ENCODE measurements at places on chromosomes 3 and 15.

- no peak for DNase-seq
Observed at GRCh38 chr3:64382153-64382552, 156.9 kb upstream of the PRICKLE2 start.

- DNase-seq = no peak
Observed at GRCh38 chr3:64223791-64224745, 1.2 kb downstream of the PRICKLE2 start.

DNA sequence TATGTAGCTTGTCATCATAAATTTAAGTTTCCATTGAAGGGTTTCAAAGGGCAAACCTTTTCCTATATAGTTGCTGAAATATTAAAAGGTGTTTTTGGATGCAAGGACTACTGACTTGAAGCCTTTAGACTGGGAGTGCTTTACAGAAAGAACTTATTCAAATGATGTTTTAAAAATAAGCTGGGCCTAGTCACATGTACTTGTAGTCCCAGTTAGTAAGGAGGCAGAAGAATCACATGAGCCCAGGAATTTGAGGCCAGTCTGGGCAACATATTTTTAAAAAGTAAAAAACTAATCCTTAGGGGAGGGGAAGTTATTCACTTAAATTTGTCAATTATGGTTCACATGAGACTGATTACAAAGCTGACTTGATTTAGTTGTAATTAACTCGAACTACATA is 65.0 kb downstream of the SMARCC1 start:
- DNase-seq = no peak

- DNase-seq = no peak
Observed at GRCh38 chr3:54543446-54543845, 384.4 kb downstream of the LRTM1 start.

DNA sequence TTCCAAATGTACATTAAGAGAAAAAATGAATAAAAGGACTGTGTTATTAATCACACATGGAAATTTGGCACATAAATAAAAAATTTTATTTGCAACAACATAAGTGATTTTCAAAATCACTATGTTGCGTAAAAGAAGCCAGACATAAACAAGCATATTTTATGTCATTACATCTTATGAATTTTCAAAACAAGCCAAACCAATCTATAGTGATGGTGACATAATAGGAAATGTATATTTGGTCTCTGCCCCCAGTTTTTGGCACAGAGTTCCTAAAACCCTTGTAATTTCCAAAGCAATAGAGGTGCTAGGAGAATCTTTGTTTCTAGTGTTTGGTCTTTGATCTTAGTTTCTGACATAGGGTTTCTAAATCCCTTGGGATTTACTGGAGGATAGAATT is 543.3 kb downstream of the ZBBX start:
- DNase-seq = no peak

DNA sequence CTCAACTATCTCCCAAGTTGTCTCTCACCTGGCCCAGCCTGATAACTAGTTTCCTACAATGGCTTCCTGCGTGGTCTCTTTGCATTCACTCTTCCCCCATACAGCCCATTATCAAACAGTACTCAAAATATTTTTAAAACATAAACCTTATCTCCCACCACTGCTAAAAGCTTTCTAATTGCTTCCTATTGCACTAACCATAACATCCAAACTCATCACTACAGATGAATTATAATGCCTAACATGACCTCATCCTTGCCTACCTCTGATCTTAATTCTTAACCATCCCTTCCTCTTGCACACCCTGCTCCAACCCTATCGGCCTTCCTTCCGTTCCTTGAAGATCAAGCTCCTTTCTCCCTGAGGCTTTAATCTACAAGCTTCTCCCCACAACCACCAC is 17.0 kb downstream of the ACAP2 start:
- DNase-seq = no peak

DNA sequence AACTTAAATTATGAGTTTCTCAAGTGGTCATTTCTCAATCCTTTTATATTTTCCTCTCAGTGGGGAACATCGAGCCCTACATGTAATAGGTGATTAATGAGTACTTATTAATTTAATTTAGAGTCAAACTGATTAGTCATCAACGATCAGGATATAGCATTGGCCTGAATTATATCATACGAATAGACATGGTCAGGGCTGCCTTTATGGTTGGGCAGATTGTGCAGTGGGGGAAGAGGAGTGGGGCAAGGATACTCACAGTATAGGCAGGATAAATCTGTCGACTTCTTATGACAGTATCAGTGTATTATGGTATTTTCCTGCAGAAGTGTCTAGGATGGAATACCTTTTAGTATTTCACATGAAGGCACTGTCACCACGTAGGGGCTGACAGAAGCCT is 27.0 kb downstream of the C2CD4A start:
- no peak for DNase-seq

GRCh38 chr15:78047761-78048627 is 29.5 kb downstream of the TBC1D2B start:
- no peak for DNase-seq

GRCh38 chr3:12433823-12434222 is 50.5 kb upstream of the TSEN2 start:
- DNase-seq = no peak

DNA sequence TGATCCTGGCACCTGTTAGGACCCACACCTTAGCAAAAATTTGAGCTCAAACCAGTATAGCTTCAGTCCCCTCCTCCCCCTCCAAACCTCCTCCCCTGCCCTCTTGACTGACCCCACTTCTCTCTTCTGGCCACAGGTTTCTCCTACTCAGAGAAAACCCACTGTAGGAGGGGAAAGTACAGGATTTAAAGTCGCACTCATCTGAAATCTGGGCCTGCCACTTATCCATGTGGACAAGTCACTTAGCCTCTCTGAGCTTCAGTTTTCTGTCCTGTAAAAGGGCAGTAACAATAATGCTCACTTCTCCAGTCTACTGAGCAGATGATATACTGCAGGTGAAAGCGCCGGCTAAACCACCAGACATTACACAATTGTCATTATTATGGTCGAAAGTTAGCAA is 142.7 kb downstream of the MEGF11 start:
- DNase-seq = no peak

- DNase-seq = no peak
Observed at GRCh38 chr15:73599934-73600333, 33.3 kb downstream of the NPTN start.

GRCh38 chr3:60651799-60652198 is 599.5 kb downstream of the FHIT start:
- DNase-seq = no peak

DNA sequence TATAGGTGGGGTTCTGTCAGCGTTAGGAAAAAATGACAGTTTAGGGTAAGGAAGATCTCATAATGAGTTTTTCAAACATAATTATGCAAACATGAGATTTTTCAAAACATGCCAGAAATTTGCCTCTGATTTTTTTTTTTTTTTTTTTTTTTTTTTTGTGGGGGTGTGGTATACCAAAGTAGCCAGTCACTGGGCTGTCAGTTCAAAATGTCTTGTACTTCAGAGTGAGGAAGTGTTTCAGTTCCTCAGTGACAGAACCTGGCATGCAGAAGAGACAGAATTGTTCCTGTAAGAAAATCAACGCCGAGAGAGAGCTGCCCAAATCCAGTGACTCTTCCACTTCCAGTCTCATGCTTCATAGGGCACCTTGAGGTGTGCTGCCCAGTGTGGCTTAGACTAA is 9.7 kb downstream of the NCBP2 start:
- DNase-seq = no peak

DNA sequence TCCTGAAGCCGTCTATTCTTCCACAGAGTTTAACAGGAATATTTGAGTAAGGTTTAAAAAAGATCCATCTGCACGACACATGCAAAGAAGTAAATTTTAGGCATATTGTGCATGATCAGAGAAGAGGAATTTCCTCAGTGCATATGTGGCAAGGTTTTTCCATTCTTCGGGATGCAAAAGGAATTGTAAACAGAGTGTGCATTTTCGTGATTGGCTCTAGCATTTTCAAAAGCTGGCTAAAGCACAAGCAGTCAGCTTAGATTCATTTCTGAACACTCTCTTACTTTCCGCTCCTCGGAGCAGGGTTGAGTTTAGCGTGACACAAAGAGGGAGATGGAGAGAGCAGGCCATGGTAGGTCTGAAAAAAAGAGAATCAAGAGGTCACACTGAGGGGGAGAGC is 128.2 kb downstream of the ADAMTS9 start:
- no peak for DNase-seq

GRCh38 chr3:98460220-98460619 is 2.8 kb upstream of the OR5K1 start:
- DNase-seq = no peak

DNA sequence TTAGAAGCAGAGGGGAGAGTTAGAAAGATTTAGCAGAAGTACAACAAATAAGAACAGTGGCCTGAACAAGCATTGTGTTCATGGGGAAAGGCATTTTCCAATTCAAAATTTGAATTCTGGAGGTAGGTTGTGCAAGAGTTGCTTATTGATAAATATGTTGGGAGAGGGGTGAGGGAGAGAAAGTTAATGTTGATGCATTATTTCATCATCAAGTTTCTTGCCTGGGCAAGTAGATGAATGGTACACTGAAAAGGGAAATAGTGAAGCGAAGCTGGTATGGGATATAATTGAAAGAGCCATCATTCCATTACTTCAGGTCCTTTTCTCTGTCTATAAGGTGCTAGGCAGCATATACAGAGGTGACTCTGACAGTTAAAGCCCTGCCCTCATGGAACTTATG is 288.9 kb upstream of the GBE1 start:
- no peak for DNase-seq

DNA sequence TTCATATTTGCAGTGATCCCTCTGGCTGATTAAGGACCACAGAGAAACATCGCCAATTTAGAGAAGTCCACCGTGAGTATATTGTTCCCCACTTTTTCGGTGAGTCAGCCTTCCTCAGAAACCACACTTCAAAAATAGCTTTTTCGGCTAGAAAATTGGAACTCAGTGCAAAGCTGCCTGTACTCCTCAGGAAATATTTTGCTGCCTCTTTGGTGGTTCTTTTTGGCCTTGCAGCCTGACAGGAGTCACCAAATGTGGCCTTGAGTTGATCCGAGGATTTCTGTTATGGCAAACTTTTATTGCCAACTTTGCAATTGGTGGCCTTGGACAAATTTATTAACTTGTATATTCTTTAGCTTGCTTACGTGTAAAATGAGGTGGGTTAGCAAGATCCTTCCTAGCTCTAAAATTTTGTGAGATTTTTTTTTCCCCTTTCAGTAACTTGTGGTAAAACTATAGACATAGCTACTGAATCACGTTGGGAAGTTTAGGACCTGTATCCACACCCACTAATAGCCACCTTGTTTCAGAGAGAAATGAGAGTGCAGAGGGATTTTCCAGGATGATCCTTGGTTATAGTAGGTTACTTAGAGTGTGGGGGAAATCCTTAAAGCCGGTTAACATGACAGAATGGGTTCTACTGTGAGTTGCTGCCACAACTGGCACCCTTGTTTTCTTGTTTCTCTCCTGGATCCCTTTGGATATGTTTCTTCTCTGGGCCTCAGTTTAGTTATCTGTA is 9.9 kb downstream of the ARL6IP5 start:
- DNase-seq = no peak

DNA sequence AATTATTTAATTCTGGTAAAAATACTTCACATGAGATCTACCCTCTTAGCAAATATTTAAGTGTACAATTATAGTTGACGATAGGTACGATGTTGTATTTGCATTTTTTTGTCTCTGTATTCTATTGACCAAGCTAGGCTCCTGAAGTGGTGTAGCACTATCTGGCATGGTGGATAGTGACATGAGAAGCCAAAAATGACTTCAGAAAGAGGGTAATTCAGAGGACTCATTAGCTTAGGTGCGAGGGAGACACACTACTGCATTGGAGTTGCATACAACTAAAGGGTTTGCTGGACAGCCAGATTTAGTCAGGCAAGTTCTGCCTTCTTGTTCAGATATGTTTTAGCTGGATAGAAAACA is 50.6 kb downstream of the KBTBD8 start:
- DNase-seq = no peak

- DNase-seq = no peak
Observed at GRCh38 chr3:124364317-124365020, 365.8 kb upstream of the UMPS start.

- DNase-seq = no peak
Observed at GRCh38 chr3:120495809-120496208, 45.0 kb upstream of the FSTL1 start.

DNA sequence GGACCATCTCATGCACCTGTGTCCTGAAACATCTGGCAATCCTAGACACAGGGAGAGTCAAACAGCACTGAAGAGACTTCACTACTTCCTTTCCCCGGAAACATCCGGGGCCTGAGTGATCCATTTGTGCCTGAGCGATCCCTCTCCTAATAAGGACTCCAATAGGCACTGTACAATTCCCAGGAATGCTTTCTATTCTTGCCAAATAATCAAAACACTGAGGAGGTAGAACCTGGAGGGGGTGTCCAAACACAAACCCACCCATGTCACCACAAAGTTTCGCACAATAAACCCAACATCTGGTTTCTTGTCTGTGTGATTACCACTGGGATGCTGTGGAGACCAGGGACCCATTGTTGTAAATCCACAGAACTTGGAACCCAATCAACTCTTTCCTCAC is 205.0 kb downstream of the OPA1 start:
- DNase-seq = no peak

- DNase-seq = no peak
Observed at GRCh38 chr3:196280689-196281440, 6.7 kb downstream of the PCYT1A start.

GRCh38 chr3:90241481-90241880 is 1134.1 kb downstream of the EPHA3 start:
- no peak for DNase-seq

DNA sequence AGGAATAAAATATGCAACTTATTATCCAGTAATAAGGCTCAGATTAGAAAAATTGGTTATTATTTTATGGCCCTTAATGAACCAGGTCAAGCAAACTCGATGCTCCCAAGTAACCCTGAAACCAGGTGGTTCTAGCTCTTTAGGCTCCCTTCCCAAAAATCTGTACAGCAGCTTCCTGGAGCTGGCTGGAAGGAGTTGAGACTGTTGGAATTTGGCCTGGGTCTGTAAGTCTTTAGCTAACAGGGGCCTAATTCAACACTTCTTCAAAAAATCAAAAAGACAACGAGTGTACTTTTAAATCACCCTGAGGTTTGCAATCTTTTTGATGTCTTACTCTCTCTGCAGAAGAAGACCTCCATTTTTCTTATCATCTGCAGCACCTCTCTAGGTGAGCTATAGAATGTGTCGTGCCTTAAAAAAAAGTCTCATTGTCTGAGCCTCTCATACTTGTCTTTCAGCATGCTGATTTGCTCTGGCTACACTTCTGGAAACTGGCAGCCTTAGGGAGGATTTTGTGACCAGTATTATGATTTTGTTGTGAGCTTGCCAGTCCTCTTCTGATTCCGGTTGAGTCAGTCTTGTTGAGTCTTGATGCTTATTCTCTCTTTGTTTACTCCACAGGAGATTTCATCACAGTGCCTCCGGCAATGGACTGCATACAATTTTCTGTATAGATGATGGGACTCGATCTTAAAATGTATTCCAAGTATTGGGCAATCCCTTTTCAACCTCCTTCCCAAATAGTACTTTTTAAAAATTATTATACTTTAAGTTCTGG is 235.0 kb upstream of the KBTBD8 start:
- DNase-seq = no peak

- DNase-seq = no peak
Observed at GRCh38 chr3:120864541-120864940, 43.5 kb upstream of the STXBP5L start.

GRCh38 chr15:26295336-26296085 is 432.4 kb upstream of the ATP10A start:
- DNase-seq = no peak
